ENCODE measurements at places on chromosomes 12 and 14.

GRCh38 chr14:104186575-104186974 is 48.2 kb downstream of the KIF26A start:
- no peak for DNase-seq

GRCh38 chr12:28089338-28089737 is 100.9 kb upstream of the CCDC91 start:
- DNase-seq: no peak

- DNase-seq: no peak
Observed at GRCh38 chr12:94721173-94721572, 70.8 kb upstream of the TMCC3 start.

- DNase-seq: no peak
Observed at GRCh38 chr12:62552906-62553556, 86.4 kb downstream of the MON2 start.

DNA sequence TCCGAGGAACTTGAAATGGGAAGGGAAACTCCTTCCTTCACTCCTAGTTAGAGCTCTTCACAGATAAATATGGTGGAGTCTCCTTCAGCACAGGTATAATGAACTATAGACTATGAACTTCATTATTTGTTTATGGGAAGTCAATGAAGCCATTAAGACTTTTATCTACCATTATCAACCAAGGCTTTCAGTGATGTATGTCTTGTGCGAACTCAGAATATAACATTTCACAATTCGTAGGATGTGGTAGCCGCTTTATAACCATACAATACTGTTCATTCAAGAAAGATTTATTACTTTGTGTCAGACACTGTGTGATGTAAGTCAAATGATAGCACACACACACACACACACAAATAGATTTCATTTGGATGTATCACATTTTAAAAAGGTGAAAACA is 24.8 kb upstream of the ETNK1 start:
- no peak for DNase-seq

- DNase-seq: no peak
Observed at GRCh38 chr12:106282457-106283097, 20.0 kb upstream of the TCP11L2 start.
